ENCODE measurements at places on chromosomes 13 and 19. TPM values are rescaled to one million over a fixed set of nuclear protein-coding genes. Genes with fewer than 3 reads are reported as not detected.

DNA sequence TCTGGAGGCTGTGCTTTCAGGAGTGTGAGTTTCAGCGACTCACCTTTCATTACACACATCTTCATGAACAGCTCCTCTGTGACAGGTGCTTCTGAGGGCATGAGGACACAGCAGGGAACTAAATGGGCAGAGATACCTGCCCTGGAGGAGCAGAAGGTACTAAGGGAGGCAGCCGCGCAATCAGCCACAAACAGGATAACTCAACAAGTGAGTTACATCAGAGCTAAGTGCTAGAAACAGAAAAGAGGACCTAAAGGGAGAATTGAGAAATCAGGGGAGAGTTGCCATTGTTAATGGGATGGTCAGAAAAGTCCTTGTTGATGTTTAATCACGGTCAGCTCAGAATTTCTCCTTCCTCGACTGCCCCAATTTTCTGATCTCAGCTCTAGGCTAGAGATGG, 42.5 kb downstream of the SYDE1 start:
- no peak for DNase-seq

DNA sequence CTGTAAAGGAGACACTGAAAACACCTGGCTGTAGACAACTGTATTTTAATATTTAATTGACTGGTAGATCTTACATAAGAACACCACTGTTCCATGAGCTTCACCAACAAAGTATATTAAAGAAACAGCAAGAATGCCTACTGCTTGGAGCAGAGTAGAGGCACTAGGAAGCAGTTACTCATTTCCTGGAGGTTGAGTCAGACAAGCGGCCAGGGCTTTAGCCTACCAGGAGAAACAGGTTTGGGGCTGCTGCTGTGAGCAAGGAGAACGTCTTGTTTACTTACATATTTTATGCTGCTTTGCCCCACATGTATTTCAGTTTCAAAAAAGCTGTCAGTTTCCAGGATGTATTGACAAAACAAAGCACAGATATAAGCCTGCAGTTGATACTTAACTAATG, 33.4 kb downstream of the ALG5 start:
- DNase-seq, result no peak

GRCh38 chr19:38850976-38851621, 1.3 kb upstream of the HNRNPL start:
- no peak for DNase-seq

GRCh38 chr13:37375071-37375470, 223.5 kb downstream of the POSTN start:
- no peak for DNase-seq

DNA sequence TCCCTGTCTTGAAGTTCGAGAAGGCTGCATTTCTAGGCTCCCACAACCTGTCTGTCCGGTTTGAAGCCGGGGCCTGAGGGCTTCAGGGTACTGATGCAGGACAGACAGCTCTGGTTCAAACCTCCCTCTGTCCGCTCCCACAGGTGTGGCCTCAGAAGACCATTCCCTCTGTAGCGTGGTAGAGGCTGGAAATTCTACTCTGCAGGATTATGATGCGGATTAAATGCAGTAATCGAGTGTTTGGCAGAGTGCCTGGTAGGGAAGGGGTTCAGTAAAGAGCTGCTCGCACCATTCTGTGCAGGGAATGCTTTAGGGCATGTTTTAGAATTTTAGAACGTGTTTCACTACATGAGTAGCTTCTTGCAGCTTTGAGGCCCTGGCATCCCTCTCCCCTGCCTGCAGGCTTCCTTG, 30.5 kb downstream of the PPP1R37 start:
- DNase-seq, result no peak

- DNase-seq, result no peak
These were observed 491.2 kb downstream of the COG6 start for GRCh38 chr13:40146611-40147117.

- DNase-seq, result no peak
These were observed 3.1 kb downstream of the SOX21 start for GRCh38 chr13:94709001-94709834.

- DNase-seq, result no peak
These were observed 612.1 kb upstream of the KLHL1 start for GRCh38 chr13:70720386-70720785.

Gene ZNF69
- 0.37 TPM for total RNA-seq

Gene SLC17A7
- total RNA-seq, result 0.08 TPM

Gene GARIN5A
- total RNA-seq, result not detected

Gene KIR2DL3
- total RNA-seq, result not detected
